Posterior vena cava (tissue), 2 donors: ENCODE measurements at places on chromosomes 2 and 18. TPM values are rescaled to one million over a fixed set of nuclear protein-coding genes. Genes with fewer than 3 reads are reported as not detected.

DNA sequence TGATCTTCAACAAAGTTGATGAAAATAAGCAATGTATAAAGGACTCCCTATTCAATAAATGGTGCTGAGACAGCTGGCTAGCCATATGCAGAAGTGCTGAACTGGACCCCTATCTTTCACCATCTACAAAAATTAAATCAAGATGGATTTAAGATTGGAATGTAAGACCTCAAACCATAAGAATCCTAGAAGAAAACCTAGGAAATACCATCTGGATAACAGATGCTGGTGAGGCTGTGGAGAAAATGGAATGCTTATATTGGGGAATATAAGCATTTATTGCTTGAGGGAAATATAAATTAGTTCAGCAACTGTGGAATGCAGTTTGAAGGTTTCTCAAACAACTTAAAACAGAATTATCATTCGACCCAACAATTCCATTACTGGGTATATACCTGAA, 89.6 kb downstream of the GCA start:
- DNase-seq, result no peak

GRCh38 chr2:34332813-34333212, 733.7 kb upstream of the FAM98A start:
- DNase-seq, result no peak

GRCh38 chr2:64114063-64114911, 29.9 kb downstream of the PELI1 start:
- no peak for DNase-seq

- DNase-seq, result no peak
Observed at GRCh38 chr2:25835906-25836305, 42.4 kb downstream of the ASXL2 start.

DNA sequence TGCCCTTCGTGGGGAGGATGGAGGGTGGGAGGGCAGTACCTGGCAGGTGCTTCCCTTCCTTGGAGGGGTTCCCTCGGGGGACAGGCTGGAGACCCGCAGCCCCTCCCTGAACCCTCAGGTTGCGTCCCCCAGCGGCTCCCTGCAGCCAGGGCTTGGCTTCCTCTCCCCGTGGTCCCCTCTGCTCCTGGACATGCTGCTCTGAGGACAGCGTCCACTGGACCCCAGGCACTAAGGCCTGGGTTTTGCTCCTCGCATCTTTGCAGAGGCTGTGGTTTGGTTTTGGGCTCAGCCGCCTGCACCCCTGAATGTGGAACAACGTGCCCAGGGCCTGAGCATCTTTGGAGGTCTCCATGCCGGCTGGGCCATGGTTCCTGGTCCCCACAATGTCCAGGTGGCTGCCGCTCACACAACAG, 133.5 kb downstream of the PTGR3 start:
- DNase-seq, result no peak

LOXHD1 gene
- total RNA-seq, result 0.38 TPM

NEU4 gene
- 0.38 TPM for total RNA-seq
